Glutamatergic neuron (in vitro differentiated cells): ENCODE measurements at places on chromosomes 2 and 18. TPM values are rescaled to one million over a fixed set of nuclear protein-coding genes. Genes with fewer than 3 reads are reported as not detected.

Gene CNDP1
- total RNA-seq = 0.27 TPM

Gene CNTNAP5
- total RNA-seq = 22.0 TPM

Gene GPAT2
- total RNA-seq = 0.47 TPM

Gene ERBB4
- 1.8 TPM for total RNA-seq
